ENCODE measurements at places on chromosomes 2 and 18.

- DNase-seq = no peak
Measured at GRCh38 chr2:233772583-233772982, 5.5 kb upstream of the MROH2A start.

DNA sequence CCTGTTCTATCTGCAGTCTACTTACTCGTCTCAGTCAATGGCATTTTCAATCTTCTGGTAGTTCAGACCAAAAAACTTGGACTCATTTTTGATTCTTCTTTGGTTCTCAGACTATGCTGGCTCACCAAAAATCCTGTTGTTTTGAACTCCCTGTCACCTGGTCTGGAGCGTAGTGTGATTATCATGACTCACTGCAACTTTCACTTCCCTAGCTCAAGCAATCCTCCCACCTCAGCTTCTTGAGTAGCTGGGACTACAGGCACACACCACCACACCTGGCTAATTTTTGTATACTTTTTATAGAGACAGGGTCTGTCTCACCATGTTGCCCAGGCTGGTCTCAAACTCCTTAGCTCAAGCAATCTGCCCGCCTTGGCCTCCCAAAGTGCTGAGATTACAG lies 163.3 kb upstream of the CDH7 start:
- DNase-seq = no peak

- DNase-seq = peak; percentile 53
Measured at GRCh38 chr2:126907671-126908070, 9.0 kb downstream of the TEX51 start.

GRCh38 chr2:102442967-102443828 lies 20.2 kb downstream of the IL18RAP start:
- DNase-seq = no peak

- DNase-seq = no peak
Measured at GRCh38 chr2:54030396-54030741, 59.6 kb upstream of the PSME4 start.

GRCh38 chr2:55120634-55121359 lies 70.5 kb upstream of the RTN4 start:
- DNase-seq = no peak

- peak; percentile 27 for DNase-seq
Measured at GRCh38 chr2:29269095-29269764, 154.0 kb downstream of the CLIP4 start.

- DNase-seq = no peak
Measured at GRCh38 chr2:168272225-168272624, 24.8 kb upstream of the STK39 start.

GRCh38 chr2:28119631-28120030 lies 229.1 kb downstream of the BABAM2 start:
- DNase-seq = no peak

- no peak for DNase-seq
Measured at GRCh38 chr2:73642338-73643018, at the start of gene NAT8. Gene NAT8, minus strand, starts transcription at chr2:73642422. Its CDS starts 794 bp downstream, at chr2:73641628.

DNA sequence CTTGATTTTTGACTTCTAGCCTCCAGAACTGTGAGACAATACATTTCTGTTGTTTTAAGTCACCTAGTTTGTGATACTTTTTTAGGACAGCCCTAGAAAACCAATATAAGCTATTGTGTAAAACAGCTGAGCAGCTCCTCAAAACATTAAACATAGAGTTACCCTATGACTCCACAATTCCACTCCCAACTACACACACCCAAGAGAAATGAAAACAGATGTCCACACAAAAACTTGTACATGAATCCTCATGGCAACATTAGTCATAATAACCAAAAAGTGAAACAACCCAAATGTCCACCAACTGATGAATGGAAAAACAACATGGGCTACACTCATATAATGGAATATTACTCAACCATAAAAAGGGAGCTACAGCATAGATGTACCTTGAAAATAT lies 32.6 kb downstream of the TNS1 start:
- DNase-seq = no peak

DNA sequence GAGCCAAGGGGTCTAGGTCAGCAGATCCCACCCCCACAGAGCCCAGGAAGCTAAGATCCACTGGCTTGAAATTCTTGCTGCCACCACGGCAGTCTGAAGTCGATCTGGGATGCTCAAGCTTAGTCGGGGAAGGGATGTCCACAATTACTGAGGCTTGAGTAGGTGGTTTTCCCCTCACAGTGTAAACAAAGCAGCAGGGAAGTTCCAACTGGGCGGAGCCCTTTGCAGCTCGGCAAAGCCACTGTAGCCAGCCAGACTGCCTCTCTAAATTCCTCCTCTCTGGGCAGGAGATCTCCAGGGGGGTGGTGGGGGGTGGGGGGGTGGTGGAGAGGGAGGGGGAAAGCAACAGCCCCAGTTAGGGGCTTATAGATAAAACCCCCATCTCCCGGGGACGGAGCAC lies 419.5 kb downstream of the NUP35 start:
- DNase-seq = no peak

DNA sequence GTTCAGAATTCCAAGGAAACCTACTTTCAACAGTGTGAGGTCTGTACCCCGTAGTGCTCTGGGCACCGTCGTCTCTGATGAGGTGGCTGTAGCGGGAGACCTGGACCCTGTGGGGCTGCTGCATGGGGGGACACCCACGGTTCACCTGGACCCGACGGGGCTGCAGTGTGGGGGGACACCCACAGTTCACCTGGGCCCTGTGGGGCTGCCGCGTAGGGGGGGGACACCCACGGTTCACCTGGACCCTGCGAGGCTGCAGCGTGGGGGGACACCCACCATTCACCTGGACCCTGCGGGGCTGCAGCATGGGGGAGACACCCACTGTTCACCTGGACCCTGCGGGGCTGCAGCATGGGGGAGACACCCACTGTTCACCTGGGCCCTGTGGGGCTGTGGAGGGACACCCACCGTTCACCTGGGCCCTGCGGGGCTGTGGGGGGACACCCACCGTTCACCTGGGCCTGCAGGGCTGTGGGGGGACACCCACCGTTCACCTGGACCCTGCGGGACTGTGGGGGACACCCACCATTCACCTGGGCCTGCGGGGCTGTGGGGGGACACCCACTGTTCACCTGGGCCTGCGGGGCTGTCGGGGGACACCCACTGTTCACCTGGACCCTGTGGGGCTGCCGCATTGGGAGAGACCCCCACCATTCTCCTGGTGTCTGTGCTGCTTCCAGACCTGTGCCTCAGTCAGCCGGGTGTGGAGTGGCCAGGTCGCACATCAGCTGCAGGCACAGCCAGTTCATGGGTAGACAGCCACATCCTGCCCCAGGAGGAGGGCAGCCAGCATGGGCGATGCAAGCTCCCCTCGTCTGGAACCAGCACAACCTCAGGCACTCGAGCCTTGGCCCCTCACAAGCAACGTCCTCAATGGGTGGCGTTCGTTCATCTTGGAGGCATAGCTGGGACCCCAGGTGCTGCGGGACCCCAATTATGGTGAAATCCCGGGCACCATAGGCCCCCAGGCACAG lies 114.5 kb downstream of the TMEM18 start:
- DNase-seq = no peak

GRCh38 chr18:35071819-35072247 lies 30.6 kb downstream of the MAPRE2 start:
- no peak for DNase-seq

GRCh38 chr2:127293386-127293747 lies 577 bp downstream of the ERCC3 start:
- DNase-seq = no peak

GRCh38 chr2:24597181-24597870 lies 106.3 kb downstream of the NCOA1 start:
- no peak for DNase-seq

DNA sequence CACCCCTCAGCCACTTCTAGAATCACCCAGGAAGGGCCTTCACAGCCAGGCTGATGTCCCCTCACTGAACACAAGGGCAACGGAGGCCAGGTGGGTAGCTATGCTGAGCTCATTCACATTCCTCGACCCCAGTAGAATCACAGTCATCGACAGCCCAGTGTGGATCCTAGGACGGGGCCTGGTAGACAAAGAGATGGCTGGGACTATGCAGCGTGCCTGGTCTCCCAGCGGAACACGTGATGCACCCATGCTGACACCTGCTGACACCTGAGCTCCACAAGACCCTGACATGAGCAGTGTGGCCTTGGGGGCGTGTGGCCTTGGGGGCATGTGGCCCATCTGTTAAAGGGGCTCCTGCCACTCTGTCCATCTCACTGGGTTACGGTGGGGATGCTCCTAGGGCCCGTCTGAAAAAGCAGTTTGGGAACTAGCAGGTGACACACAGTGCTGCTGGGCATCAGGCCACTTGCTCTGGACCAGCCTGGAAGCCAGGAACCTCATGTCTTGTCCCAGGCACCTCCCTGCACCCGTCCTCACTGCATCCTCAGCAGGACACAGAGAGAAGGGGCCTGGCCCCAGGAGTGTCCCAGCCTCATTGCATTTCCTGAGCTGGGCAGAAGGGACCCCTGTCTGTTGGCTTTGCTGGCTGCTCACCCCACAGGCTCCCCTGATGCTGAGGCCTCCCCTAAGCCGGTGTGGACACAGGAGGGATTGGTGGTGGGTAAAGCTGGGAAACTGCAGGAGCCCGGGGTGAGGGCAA lies 9.7 kb downstream of the ECEL1 start:
- DNase-seq = peak; percentile 56

GRCh38 chr2:154623819-154624218 lies 74.7 kb upstream of the KCNJ3 start:
- no peak for DNase-seq

GRCh38 chr18:31830686-31831085 lies 70.0 kb upstream of the SLC25A52 start:
- DNase-seq = no peak

GRCh38 chr18:77984833-77985232 lies 735.2 kb downstream of the GALR1 start:
- DNase-seq = no peak

GRCh38 chr2:7609974-7610373 lies 692.8 kb downstream of the RNF144A start:
- DNase-seq = no peak

GRCh38 chr2:228866781-228867180 lies 404.3 kb downstream of the PID1 start:
- DNase-seq = no peak

DNA sequence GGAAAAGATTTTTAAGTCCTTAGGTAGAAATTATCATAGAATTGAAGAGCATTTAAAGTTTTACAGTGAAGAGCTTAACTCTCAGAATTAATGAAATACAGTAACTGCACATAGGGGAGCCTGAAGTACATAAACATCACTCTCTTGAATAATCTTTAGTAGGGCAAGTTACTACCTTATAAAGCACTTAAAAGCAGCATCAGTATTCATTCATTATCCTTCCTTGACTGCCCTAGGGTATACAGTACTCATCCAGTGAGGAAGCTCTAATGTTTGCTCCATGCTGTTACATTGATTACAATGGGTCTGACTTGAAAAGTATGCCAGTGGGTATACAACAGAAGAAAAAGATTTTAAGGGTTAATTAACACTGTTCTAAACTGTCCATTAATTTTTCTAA lies 66.5 kb downstream of the ATF2 start:
- no peak for DNase-seq

DNA sequence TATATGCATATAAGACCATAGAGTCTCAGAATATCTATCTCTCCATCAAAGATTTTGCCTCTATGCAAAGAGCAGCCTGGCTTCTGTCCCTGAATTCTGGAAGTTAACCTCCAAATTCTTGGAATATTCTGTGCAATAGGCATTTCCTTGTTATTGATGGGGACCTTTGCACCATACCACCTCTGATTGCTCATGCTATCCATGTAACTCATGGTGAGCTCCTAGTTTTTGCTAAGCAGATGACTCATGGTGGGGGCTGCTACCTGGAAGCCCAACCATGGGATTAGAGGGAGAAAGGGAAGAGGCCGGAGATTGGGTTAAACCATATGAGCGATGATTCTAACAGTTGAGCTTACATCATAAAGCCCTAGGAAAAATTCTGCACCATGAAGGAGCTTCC lies 310.2 kb upstream of the FIGN start:
- no peak for DNase-seq

- no peak for DNase-seq
Measured at GRCh38 chr2:95031076-95031725, 5.7 kb downstream of the MAL start.

DNA sequence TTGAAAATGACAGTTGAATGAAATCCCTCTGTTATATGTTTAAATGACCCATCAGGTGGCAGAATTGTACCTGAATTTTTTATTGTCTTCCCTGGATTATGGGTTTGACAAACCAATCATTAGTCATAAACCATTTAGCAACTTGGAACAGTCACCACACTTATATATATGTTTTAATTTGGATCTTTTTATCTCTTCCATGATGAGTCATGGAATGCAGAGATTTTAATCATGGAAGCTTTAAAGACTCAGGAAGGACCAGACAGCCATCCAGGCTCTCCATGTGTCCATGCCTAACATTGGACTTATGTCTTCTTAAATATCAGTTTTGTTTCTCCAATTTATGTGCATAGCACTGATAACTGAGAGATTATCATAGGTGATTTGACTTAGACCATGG lies 188.3 kb upstream of the ZSWIM2 start:
- DNase-seq = no peak

GRCh38 chr2:19426941-19427340 lies 68.5 kb upstream of the OSR1 start:
- no peak for DNase-seq

DNA sequence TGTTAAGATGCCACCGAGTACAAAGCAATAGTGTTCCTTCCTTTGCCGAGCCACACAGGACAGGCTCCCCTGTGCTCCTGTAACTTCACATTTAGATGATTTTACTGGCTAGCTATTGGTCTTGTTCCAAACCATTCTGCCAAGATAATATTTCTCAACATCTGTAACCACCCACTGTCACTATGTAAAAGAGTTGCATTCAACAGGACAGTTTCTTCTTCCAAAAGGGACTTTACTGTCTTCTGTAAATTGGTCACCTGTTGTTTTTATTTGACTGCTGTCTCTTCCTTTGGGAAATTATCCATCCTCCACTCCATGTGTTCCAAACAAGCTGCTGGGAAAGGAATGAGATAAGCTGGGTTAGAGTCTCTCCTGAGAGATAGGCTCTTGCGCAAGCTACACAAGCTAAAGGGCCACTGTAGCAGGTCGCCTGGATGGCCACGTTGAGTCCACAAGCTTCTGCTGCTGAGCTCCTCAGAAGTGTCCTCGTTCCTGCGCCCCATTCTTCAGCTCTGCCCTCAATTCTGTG lies 14.4 kb upstream of the BZW1 start:
- DNase-seq = no peak

- DNase-seq = no peak
Measured at GRCh38 chr2:173806761-173807160, 158.4 kb downstream of the SP3 start.

GRCh38 chr2:151197184-151198108 lies 64.2 kb downstream of the RBM43 start:
- DNase-seq = no peak

DNA sequence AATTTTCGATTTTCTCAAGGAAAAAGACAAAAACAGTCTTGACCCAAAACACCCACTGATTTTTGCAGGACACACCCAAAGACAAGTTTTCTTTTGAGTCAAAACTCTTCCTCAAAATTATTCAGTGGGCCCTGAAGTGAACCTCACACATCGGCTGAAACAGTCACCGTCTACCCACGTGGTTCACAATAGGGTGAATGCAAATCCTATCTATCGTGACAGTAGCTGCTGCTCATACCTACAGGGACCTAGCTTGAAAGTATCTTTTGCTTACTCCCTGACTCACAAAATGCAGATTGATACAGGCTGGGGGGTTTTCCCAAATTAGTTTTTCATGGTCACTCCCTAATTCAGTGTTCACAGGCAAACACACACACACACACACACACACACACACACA lies 10.7 kb upstream of the CD226 start:
- no peak for DNase-seq
